ENCODE measurements at places on chromosomes 7 and 10.

GRCh38 chr10:20707251-20707650, 189.9 kb downstream of the NEBL start:
- no peak for DNase-seq

DNA sequence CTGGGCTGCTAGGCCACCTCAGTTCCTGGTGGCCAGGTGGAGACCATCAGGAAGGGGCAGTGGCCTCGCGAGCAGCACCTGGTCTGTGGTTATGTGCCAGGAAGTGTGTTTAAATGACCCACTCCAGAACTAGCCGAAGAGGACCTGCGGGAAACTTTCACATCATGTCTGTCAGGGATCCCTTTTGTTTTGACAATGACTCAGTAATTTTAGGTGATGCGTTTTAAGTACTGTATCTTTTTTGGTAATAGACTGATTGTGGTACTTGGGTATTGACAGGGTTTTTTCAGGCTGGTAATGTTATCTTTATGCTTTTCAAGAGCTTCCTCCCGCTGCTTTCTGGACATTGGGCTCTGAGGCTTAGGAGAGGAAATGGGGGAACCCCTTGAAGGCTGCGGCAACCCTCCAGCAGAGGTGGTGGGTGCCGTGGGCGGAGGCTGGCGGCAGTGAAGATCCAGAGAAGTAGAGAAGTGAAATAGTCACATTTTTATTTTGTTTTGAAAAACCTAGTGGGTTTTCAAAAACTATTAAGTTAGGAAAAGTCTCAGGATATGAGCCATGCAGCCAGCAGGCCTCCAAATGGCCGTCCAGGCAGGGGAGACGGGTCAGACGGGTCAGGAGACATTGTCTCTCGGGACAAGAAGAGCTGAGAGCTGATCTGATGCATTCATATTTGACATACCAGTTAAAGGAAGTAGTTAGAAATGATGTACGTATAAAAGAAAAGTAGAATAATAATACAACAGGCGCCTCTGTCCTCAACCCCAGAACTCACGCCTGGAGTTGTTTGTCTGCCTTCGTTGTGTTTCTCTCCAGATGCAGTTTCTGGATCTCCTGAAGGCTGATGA, 27.7 kb downstream of the PPP2R2D start:
- DNase-seq = no peak

- DNase-seq = no peak
These were observed 909.4 kb downstream of the GRID1 start for GRCh38 chr10:85457191-85457590.

DNA sequence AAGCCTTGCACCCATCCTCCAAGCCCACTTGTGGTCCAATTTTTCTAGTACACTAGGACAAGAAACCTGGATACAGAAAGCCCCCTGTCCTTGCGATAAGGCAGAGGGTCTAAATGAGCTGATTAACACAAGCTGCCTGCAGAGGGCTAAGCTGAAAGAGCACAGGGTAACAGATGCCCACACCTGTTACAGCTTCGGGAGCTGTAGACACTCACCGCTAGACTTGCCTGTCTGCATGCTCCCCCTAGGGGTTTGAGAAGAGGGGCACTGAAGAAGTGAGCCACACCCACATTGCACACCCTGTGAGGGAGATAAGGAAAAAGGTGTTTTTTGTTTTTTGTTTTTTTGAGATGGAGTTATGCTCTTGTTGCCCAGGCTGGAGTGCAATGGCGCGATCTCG, 386.5 kb upstream of the AUTS2 start:
- DNase-seq = no peak

DNA sequence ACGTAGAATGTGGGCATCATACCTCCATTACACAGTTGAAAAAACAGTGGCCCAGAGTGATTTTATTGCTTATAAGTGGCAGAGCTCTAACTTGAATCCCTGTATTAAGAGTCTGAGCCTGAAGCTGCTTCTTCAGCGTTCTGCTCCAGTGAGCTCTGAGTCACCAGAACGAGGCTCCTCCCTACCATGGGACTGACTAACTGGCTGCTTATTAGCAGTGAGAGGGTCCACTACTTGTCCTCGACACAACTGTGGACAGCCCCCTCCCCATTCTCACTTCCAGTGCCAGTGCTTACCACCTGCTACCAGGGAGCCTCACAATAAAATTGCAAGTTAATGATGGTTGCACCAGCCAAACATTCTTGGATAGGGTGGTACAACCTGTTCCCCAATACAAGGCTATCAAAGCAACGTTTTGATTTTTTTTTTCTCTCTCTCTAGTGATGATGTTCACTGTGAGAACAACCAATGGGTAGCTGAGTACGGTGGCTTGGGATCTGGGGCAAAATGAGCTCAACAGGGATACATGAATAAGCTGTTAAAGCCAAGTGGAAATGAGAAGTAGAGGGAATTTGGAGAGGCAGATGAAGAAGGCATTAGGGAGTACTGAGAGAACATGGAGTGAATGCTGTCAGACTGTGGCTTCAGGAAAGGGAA, 2.7 kb upstream of the NRG3 start:
- DNase-seq = no peak

DNA sequence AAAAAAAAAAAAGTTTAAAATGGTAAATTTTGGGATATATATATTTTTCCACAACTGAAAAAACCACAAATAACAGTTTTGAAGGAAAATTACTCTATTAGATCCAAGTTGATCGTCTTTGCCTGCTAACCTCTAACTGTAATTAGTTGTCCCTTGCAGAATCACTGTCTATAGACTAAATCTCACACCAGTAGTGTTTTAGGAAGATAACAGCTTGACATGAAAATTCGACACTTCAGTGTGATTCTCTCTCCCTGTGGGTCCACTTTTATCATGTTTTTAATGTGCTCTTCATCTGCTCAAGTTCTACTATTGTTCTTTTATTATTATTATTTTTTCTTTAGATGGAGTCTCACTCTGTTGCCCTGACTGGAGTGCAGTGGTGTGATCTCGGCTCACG, 24.5 kb upstream of the ARHGAP21 start:
- no peak for DNase-seq

GRCh38 chr10:72265508-72265907, 8.2 kb upstream of the DDIT4 start:
- no peak for DNase-seq

- no peak for DNase-seq
These were observed 37.8 kb upstream of the ZNF716 start for GRCh38 chr7:57412168-57412567.

DNA sequence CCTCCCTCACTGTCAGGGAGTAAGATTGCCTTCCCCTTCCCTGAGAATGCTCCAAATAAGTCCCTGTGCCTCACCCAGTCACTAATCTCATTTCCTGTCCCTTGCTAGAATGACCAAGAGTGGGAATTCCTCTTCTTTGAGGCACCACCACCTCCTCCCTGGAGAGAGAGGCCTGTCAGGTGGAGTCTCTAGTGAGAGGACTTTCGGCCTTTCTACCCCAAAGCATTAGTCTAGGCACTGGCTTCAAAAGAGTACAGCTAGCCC, 145.0 kb downstream of the PTPN20 start:
- DNase-seq = no peak

- no peak for DNase-seq
These were observed 91.5 kb downstream of the SEMA3D start for GRCh38 chr7:85095366-85095765.

- no peak for DNase-seq
These were observed 81.1 kb upstream of the CPXM2 start for GRCh38 chr10:123972481-123973401.

DNA sequence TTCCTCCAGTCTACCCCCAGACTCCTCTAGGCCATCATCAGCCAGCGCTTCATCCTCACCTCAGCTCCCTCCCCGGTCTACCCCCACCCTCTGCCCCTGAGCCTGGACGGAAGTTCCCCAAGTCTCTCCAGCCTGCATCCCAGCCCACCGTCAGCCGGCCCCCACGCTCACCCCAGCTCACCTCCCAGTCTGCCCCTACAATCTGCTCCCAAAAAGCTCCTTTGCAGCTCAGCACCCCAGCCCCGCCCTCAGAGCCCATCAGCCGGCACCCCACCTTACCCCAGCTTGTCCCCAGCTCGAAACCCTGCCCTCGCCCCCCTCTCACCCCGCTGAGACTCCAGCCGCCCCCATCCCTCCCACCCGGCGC, 322 bp upstream of the RAMP3 start:
- DNase-seq = no peak

DNA sequence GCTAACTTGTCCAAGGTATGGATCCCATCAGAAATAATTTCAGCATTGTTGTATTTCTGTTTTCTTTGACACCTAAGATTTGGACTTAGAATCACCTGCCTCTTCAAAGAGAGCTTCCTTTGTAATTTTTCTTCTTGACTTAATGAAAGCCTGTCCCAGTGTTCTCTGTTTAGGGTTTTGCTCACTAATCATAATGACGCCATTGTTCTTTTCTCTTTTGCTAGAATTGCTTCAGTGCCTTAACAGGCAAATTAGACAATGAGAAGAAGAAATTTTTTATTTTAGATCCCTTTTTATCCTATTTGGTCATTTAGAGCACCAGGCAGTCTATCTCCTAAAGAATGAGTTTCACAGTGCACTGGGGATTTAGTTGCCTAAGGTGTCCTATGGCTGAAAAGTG, 128.5 kb downstream of the SND1 start:
- no peak for DNase-seq

DNA sequence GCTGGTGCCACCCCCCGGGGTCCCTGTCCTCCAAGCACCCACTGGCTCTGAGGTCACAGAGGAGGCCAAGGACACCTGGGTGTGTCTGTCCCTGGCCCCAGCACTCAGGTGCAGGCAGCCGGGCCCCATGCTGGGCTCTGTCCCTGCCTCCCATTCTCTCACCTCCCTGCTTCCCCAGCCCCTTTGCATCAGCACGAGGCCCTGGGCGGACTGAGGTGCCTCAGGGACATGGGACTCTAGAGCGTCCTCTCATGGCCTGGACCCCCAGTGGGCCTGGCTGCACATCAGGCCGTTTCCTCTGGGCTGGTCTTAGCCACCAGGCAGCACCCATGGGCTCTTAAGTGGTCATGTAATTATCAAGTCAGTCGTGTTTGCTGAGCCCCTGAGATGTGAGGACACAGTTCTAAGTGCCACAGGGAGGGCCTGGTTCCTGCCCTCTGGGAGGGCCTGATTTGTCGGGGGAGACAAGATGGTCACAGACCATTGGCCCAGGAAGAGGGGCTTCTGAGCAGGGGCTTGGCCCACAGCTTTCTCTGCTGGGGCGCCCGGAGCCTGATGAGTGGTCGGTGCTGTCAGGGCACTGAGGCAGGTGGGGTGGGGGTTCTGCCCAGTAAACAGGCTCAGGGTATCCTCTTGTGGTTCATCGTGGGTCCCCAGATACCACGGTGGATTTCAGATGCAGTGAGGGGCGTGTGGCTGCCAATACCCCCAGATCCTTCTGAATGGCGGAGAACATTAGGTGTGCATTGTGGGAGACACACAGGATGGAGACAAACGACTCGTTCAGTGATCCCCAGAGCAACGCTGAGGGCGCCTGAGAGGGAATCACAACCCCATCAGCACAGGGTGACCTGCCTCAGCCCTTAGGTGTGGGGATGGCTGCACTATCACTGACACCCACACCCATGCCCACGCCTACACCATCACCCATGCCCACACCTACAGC, 152.5 kb downstream of the WDR37 start:
- no peak for DNase-seq

DNA sequence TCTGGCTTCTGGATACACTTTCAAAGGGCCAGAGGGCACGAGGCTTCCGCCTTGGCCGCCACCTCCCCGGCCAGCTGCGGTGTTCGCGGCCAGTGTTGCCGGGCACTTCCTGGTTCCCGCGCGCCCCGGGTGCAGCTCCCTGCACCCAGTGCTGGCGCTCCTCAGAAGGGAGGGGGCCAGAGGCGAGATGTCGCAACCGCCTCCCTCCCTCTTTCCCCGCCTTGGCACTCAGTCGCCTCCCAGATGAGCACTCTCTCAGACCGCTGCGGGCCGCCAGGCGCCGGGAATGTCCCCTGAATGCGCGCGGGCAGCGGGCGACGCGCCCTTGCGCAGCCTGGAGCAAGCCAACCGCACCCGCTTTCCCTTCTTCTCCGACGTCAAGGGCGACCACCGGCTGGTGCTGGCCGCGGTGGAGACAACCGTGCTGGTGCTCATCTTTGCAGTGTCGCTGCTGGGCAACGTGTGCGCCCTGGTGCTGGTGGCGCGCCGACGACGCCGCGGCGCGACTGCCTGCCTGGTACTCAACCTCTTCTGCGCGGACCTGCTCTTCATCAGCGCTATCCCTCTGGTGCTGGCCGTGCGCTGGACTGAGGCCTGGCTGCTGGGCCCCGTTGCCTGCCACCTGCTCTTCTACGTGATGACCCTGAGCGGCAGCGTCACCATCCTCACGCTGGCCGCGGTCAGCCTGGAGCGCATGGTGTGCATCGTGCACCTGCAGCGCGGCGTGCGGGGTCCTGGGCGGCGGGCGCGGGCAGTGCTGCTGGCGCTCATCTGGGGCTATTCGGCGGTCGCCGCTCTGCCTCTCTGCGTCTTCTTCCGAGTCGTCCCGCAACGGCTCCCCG, at the start of gene FFAR4:
Gene FFAR4, plus strand, starts transcription at position 231 of the 842 bp plus-strand sequence. Its CDS starts 56 bp downstream, at position 287.
- DNase-seq = no peak

DNA sequence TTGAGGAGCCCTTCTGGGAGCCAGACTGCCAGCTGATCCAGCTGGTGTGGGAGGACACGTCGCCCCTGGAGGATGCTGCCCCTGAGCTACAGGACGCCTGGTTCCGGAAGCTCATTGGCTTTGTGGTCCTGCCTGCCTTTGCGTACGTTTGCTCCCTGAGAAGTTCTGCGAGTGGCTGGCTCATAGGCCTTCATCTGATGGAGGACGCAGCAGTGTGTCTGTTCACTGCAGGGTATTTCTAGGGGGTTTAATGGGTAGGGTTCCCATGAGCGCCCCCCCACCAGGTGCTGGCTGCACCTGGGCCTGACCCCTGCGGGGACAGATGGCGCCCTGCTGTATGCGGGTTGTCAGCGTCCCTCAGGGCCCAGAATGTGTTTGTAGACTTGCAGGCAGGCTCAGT, 5.0 kb downstream of the PAOX start:
- no peak for DNase-seq

DNA sequence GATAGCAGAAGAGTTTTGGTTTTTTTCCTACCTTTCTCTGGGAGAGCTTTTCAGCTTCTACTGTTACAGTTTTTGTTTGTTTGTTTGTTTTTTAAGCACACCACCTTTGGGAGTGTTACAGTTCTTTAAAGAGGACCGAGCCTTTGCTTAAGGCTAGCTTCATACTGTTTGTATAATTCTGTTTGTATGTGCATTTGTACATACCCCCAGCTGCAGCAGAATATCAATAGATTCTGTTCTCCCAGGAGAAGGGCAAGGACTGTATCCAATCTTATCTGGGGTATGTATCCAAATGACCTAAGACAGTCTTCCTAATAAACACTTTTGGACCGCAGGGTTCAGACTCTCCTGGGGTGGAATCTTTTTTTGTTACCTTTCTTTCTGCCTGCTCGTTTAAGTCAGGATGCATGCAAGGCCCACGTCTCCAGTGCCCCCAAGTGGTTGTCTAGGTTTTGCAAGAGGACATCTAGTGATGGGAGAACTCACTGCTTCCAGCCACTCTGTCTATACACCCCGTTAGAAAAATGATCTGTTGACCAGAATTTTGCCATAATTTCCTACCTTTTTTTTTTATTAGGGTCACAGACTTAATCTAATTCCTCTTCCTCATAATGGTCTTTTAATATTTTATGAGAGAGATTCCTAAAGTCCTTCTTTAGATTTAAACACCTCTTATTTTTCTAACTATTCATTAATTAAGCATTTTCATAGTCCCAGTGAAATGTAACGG, 23.9 kb downstream of the NRF1 start:
- DNase-seq = peak; percentile 26

- no peak for DNase-seq
These were observed 22.2 kb downstream of the TAS2R41 start for GRCh38 chr7:143499743-143500348.

GRCh38 chr10:74177140-74177677, 26.2 kb downstream of the ADK start:
- no peak for DNase-seq
